ENCODE measurements at places on chromosomes 6 and 20. TPM values are rescaled to one million over a fixed set of nuclear protein-coding genes. Genes with fewer than 3 reads are reported as not detected.

DNA sequence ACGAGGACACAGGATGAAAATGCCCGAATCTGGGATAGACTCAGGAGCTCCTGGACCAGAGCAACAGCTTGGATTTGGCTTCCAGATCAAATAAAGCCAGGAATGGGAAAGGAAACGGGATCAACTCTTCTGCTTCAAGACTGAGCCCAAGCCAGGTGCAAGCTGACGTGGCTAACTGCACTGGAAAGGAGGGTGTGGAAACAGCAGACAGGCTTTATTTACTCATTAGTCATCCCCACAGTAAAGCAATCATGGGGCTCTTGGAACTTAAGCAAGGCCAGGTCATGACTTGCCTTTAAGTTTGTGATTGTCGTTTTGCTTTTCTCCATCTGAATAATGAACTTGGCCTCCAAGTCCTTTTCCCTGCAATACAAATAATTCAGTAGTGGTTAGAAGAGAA, 45.2 kb downstream of the KIF16B start:
- no peak for DNase-seq

- no peak for DNase-seq
These were observed 156.1 kb upstream of the AGPAT4 start for GRCh38 chr6:161429921-161430490.

DNA sequence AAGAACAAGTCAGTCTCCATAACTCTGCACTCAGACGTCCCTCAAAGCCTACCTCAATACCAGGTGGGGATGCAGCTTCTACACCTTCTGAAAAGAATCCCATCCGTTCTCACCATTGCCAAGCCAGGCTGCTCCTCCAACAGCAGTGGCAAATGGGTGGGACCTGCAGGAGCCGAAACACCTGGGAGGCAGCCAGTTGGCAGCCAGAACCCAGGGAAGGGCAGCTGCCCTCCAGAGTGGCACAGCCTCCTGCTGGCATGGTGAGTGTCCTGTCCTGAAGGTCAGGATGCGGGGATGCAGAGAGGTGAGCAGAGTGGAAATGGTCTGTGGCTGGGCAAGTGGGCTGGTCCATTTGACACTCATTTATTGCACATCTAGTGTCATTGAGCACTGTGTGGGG, 210.6 kb upstream of the CDH4 start:
- DNase-seq = no peak

DNA sequence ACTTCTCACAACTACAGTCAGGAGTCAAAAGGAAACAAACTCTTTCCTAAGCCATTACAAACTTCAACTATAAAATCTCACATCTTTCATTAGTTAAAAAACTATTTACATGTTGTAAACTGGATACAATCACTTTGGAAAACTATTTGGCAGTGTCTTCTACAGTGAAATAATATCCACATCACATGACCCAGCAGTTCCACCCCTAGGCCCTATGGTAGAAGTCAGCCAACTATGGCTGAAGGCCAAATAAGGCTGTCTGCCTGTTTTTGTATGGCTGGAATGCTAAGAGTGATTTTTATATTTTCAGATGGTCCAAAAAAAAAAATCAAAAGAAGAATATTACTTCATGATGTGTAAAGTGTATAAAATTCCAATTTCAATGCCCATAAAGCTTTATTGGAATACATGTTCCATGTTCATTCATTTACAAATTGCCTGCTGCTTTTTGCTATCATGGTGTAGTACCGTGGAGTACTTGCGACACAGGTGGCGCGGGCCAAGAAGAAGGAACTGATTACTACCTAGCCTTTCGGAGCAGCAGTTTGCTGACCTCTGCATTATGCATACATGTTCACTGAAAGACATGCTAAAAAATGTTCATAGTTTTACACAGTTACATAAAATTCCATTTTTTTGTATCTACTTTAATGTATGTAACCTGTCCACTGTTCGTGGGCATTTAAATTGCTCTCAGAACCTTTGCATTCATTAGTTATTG, 129.0 kb downstream of the KIF16B start:
- no peak for DNase-seq

- DNase-seq = peak; percentile 25
These were observed 136.5 kb upstream of the PDE10A start for GRCh38 chr6:165799391-165800153.

GRCh38 chr6:41974281-41974825, 32.7 kb upstream of the CCND3 start:
- no peak for DNase-seq

- DNase-seq = no peak
These were observed 176.4 kb downstream of the SAMD5 start for GRCh38 chr6:147684906-147685305.

- no peak for DNase-seq
These were observed 239.5 kb downstream of the TFAP2A start for GRCh38 chr6:10175362-10175761.

GRCh38 chr6:123203928-123204327, 207.9 kb downstream of the CLVS2 start:
- no peak for DNase-seq

DNA sequence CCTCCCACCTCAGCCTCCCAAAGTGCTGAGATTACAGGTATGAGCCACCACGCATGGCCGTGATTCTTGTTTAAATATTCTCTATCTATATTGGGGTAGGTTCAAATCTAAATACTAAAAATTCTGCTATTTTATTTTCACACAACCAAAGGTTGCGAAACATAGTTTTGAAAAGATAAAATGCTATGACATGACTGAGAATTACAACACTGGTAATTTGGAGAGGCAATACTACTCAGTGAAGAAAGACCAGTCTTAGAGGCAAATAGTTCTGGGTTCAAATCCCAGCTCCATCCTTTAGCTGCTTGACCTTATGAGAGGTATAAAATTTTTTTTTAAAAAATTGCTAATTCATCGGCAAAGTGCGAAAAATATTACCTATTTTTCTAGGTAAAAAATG, 137.0 kb upstream of the PREP start:
- DNase-seq = no peak

- no peak for DNase-seq
These were observed 29.7 kb downstream of the GINS1 start for GRCh38 chr20:25437153-25437581.

DNA sequence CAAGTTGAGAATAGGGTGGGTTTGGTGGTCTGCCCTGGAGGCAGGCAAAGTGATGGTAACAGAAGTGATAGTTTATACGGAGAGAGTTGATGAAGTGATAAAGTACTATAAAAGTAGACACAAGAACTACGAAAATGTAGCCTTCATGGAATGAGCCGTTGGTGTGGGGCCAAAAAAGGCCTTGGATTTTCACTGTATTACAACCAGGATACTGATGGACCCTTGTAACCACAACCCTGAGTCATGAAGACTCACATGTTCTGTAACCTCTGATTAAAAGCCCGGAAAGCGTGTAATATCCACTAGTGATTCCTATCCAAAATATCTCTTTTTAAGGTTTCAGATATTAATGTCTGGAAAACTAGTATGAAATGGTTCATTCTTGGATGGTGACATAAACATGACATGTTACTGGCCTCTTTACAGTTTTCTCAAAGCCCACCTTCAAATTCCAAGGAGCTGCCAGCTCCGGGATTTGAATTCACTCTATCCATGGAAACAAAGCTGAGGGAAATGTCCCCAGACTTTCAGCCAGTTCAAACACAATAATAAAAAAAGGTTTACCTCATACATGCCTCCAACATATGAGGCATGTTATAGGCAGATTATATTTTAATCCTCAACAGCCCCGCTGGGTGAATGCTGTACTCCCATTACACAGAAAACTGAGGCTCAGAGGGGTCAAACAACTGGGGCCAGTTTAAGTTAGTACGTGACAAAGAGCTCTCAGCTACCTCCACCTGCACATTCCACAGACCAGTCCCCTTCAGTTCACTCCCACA, 55.4 kb downstream of the MRPL14 start:
- no peak for DNase-seq

- peak; percentile 17 for DNase-seq
These were observed 207.6 kb downstream of the OGFRL1 start for GRCh38 chr6:71496018-71496721.

GRCh38 chr6:39227476-39227875, 1.8 kb downstream of the KCNK5 start:
- no peak for DNase-seq

Gene UCKL1
- 49.6 TPM for total RNA-seq

Gene RIPPLY2
- total RNA-seq = not detected

Gene OXT
- total RNA-seq = 0.56 TPM

Gene DOP1A
- 10.0 TPM for total RNA-seq
